ENCODE measurements at places on chromosomes 2 and 18.
A peak's percentile ranks its signal among the peaks of the same experiment; 100 is the strongest.

GRCh38 chr2:83015035-83015715 lies 1443.9 kb downstream of the SUCLG1 start:
- no peak for DNase-seq

DNA sequence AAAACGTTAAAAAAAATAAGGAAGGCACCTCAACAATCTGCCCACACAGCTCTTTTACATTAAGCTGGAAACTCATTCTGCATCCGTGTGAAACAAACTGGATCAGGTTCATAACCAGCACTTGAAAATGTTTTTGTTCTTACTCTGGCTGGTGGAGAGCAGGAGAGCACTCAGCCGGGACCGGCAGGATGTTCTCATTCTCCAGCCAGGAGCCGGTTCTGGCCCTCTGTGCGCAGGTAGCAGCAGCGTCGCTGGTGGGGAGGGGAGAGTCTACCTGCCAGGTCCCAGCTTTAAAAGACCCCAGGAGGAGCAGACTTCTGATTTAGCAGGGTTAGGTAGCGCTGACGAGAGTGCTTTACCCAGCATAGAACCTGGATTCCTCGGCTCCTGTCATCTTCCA lies 834.9 kb upstream of the SALL3 start:
- DNase-seq, result no peak

GRCh38 chr2:161388146-161388779 lies 27.8 kb upstream of the TBR1 start:
- no peak for DNase-seq

DNA sequence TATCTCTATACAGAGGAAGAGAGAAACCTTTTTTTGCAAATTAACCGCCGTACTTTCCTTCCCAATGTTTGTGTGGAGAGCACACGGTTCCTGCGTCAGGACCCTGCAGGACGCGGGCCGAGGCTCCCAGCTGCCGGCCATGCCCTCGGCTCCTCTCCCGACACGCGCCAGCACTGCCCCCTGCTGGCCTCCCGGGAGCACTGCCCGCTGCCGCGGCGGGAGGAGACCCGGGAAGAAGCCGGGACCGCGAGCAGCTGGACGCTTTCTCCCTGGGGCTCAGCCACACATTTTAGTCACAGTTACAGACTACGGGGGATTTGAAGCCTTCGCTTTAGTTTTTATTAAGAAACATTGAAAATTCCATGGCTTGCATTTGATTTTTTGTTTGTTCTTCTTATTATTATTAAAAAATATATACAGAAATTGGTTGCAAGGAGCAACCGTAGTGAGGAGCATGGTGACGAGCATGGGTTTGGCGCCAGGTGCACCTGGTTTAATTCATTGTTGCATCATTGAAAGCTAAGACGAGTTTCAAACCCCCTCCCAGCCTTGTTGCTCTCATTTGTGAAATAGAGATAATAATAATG lies 401.2 kb downstream of the GALR1 start:
- peak; percentile 83 for DNase-seq

- no peak for DNase-seq
Measured at GRCh38 chr2:207956771-207957170, 68.6 kb downstream of the PLEKHM3 start.

DNA sequence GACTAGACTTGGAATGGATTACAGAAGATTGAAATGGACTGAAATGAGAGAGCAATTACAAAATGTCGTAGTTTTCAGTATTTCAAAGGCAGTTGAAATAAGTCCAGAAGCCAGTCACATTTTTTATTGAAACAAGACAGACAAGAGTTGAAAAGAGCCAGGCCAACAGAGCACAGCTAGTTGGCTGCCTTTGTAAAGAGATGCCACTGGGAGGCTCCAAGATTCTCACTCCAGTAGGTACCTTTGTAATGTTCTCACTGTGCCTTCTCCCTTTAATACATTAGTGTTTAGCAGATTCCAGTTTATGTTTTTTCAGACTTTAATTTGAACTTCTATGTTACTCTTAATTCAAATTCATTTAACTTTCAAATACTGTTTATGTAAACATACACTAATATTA lies 234.8 kb downstream of the DSEL start:
- DNase-seq, result no peak

DNA sequence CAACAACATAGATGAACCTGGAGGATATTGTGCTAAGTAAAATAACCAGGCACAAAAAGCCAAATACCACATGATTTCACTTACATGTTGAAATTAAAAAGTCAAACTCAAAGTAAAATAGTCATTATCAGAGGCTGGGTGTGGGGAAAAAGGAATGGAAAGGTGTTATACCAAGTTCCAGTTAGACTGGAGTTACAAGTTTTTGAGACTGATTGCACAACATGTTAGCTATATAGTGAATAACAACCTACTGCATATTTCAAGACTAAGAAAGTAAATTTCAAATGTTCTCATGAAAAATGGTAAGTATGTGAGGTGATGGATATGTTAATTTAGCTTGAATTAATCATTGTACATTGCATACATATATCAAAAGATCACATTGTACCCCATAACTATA lies 116.8 kb upstream of the HNMT start:
- DNase-seq, result no peak

DNA sequence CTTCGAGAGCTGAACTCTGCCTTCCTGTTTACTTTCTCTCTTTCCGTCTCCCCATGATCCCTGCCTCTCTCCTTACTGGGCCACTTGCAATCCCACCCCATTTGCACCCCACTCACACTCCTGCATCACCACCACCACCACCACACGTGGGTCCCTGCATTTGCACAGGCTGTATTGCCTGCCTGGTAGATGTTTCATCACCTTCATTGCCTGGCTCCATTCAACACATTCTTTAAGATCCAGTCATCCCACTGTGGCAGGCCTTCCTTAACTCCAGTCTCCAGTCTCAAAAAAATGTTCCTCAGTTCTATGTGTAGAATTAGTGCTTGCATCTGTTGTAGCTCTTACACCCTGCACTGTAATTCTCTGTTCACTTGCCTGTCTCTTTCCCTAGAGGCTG lies 13.9 kb downstream of the NOSTRIN start:
- no peak for DNase-seq

DNA sequence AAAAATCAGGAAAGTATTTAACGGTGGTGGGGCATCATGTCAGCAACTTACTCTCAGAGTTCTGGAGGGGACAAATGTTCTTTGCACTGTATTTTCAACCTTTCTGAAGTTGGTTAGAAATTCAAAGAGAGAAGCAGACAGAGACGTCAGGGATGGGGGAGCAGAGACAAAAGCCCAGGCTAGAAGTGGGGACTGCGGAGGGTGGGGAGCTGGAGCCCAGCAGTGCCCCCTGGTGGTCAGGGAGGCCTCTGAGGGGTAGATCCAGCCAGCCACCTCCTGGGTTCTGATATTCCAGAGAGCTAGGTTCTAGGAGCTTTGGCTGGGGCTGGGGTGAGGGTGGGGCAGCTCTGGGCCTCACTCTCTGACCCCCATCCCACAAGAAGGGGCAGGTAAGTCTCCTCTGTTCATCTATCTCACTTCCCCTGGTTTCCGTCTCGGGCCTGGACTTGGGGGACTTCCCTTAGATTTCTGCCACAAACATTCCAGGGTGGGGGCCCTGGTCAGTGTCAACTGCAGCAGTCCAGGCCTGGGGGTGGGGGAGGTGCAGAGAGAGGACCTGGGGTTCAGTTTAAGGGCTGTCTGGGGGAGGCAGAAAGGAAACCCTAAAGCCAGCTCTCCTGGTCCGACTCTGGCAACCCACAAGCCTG lies 8.9 kb downstream of the TNS1 start:
- DNase-seq, result no peak

- no peak for DNase-seq
Measured at GRCh38 chr18:9732031-9732430, 23.9 kb downstream of the RAB31 start.

GRCh38 chr2:37575780-37576179 lies 95.7 kb downstream of the CDC42EP3 start:
- no peak for DNase-seq

DNA sequence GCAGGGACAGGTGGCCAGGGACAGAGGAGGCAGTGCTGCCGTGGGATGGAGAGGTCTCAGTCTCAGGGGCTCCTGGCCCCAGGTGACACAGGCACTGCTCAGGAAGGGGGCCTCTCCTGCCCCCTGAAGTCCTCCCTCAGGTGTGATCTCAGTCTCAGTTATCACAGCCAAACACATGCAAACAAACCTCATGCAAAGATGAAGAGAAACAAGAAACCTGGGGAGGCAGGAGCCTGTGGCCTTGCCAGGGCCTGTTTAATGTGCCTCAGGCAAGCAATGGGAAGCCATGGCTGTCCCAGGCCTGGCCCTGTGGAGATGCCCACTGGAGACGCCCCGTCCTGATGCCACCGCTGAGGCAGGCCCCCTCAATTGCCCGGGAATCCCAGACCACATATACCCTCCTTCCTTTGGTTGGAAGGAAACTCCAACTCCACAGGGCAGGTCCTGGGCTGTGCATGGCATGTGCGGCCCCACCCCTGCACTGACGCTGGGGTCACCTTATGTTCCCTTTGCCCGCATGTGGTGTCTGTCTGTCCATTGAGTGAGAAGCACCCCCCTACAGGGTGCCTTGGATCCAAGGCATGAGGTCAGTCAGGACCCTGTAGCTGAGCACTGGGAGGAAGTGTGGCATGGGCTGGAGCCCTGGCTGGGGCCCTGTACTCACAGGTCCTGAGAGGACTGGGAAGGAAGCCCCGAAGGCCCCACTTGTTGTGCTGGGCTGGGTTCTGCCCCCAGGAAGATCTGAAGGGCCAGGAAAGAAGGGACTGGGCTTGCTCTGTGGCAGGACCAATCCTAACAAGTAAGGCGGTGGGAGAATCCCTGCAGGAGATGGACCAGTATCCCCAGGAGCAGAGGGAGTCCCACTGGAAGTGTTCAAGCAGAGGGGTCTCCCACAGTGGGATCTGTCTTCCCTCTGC lies 68.8 kb upstream of the RAB6C start:
- no peak for DNase-seq

DNA sequence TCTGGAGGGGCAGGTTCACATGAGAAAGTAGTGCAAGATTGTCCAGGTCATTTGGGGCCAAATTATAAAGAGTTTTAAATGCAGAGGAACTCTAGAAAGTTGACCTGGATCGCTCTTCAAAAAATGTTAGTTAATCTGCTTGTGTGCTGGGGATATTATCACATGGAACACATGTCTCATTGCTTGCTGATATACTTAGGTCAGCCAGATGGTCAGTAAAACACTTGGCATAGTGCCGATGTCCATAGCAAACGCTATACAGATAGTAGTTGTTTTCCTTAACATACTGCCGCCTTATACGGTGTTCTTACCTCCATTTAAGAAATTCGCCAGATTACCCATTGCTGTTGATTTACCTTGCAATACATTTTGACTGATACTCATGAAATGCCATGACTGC lies 103.4 kb upstream of the CWC22 start:
- no peak for DNase-seq

GRCh38 chr2:149029307-149029965 lies 9.1 kb upstream of the LYPD6B start:
- no peak for DNase-seq

DNA sequence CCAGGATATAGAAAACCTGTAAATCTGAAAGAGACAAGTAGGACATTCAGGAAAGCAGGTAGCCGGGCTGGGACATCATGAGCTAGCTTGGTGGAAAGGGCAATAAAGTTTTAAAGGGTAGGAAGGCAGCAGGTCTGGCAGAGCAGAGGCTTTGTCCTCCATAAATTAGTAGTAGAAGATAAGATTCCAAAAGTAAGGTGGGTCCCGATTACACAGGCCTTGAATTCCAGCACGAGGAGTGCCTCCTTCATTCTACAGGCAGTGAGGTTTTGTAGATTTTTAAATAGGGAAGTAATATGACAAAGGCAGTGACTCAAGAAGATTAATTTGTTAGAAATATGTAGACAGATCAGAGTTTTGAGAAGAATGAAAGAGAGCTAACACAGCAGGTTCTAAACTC lies 160.7 kb downstream of the DTNB start:
- DNase-seq, result no peak

GRCh38 chr2:28444956-28445355 lies 50.9 kb upstream of the PLB1 start:
- no peak for DNase-seq

DNA sequence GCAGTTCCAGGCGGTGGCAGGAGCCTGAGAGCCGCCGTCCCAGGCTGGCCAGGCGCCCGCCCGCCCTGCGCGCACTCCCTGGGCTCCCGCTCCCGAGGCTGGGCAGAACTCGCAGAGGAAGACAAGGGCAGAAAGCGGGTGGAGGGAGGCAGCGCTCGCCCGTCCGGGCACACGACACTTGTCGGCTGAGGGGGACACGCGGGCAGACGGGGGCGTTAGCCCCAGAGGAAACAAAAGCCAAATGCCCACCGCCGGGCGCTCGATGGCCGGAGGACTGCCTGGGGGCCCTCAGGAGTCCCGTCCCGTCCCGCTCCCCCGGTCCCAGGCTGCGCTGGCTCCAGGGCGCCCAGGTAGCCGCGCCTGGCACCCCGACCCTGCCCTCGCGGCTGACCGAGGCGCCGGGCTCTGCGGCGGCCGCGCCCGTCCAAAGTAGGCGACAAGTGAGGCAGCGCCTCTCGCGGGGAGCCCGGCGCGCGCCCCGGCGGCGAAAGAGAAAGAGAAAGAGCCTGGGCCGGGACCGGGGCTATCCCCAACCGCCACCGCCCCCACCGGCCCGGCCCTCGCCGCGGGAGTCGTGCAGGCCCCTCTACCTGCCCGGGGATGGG lies 491 bp downstream of the L3MBTL4 start:
- DNase-seq, result peak; percentile 16

DNA sequence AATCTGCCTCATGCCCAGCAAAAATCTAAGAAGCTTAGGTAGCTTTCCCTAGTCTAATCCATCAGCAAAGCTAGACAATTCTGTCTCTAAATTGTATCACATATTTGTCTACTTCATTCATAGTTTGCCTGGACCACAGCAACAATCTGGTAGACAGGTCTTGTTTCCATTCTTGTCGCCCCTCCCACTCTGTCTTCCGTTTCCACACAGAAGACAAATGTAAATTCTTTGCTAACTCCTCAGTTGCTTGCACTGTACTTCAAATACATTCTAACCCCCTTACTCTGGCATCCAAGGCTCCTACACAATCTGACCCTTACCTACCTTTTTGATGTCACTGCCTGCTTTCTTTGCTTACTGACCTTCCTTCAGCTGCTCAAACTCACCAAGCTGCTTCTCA lies 40.1 kb downstream of the THUMPD2 start:
- no peak for DNase-seq

- no peak for DNase-seq
Measured at GRCh38 chr2:187477051-187477450, 29.0 kb upstream of the CALCRL start.

- DNase-seq, result no peak
Measured at GRCh38 chr2:9558948-9559381, 3.3 kb upstream of the ADAM17 start.

Measured in hypothalamus (tissue), 51 donors.